Stimulated activated CD8-positive, alpha-beta memory T cell treated with anti-CD3 and anti-CD28 coated beads, Interleukin-2, amount 100 ng/mL, for 48 hours (primary cell): ENCODE measurements at places on chromosomes 16 and 17.

DNA sequence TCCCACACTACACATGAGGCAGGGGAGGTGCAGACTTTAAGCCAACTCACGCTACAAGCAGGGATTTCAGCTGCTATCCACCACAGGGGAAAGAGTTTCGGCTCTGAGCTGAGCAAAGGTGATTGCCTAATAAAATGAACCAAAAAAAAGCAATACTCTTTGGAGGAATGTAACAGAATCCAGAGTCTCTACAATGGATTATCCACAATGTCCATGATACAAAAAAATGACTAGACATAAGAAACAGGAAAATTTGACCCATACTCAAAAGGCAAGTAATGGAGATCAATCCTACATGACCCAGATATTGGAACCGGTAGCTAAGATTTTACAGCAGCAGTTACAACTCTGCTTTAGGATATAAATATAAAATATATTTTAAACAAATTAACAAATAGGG lies 19.0 kb upstream of the TMEM204 start:
- no peak for DNase-seq

DNA sequence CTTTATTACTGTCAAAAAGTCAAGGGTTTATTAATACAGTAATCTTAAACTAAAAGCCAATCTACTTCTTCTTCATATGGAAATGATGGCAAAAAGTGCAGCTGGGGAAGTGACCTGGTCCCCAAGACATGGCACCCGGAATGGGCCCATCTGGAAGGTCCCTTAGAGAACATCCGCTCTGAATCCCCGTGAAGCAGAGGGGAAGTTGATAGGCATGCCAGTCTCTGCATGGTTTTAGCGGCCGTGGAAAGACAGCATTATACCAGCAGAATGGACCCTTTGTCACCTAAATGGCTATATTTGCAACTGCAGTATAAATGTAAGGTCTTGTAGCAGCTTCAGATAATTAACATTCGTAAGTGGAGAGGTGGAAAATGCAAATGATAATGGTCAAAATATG lies 32.4 kb downstream of the COTL1 start:
- DNase-seq: no peak

DNA sequence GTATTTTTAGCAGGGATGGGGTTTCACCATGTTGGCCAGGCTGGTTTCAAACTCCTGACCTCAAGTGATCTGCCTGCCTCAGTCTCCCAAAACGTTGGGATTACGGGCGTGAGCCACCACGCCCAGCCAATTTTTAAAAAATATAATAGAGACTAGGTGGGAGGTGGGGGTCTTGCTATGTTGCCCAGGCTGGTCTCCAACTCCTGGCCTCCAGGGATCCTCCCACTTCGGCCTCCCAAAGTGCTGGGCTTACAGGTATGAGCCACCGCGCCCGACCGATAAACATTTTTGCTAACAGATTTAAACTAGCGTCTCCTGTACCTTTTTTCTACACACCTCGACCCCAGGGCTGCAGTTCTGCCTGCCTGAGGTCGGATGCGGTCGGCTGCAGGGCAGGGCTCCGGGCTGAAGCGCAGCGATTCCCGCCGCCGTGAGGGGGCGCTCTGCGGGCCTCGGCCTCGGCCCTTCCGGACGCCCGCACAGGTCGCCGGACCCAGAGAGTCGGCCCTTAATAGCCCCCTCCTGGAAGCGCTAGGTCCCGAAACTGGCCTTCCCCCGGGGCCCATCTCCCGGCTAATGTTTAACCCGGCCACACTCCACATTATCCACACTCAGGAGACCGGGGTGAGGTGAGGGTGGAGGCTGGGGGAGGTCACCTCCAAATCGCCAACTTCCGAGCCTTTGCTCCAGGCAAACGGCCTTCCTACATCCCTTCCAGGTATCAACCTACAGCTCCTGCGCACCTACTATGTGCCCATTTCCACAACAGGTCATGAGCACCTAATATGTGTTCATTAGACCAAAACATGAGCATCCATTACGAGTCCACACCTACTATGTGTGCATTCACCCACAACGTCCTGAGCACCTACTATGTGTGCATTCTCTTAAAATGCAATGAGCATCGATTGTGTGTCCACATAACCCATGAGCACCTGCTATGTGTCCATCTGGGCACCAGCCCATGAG lies 2.0 kb upstream of the GLIS2 start:
- DNase-seq: no peak

GRCh38 chr16:82497139-82497538 lies 129.6 kb upstream of the CDH13 start:
- DNase-seq: no peak

GRCh38 chr16:46947900-46948547 lies 25.4 kb downstream of the DNAJA2 start:
- no peak for DNase-seq

DNA sequence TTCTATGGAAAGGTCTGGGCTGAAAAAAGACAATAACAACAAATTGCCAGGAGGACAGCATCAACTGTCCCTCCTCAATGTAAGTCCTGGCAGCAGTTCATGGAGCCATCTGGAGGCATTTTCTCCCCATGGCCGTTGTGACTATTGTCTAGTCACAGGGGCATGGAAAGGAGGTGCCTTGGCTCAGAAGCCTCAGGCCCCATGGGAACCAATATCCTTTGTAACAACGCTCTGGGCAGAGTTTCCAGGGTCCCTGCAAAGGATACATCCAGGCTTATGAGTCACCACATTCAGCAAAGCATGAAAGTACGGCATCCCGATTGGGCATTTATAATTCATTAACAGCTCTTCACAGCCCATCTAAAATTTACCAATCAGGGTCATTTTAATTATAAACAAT lies 85.2 kb downstream of the GLG1 start:
- DNase-seq: no peak

DNA sequence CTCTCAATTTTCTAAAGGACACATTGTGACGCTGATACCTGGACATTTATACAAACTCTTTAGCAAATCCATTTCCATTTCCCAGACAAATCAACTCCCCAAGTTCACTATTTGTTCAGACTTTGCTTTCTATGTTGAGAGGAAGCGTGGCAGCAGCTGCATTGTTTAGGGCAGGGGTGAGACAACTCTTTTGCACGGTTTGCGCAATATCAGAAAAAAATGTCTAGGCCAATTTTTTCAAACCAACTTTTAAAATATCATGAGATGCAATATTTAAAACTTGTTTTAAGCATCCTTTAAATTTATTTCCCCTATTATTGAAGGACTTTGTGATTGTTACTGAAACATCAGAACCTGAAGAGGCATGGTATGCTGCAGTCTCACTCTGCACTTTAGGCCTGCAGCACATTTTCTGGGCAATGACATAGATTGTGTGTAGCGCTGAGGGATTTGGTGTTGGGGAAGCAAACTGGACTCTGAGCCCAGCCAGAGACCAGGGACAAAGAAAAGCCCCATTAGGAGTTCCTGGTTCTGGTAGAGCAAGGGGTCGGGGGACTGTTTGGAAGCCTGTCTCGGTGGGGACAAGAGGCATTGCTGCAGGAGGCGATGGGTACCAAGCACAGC lies 6.4 kb upstream of the CCDC182 start:
- DNase-seq: no peak

DNA sequence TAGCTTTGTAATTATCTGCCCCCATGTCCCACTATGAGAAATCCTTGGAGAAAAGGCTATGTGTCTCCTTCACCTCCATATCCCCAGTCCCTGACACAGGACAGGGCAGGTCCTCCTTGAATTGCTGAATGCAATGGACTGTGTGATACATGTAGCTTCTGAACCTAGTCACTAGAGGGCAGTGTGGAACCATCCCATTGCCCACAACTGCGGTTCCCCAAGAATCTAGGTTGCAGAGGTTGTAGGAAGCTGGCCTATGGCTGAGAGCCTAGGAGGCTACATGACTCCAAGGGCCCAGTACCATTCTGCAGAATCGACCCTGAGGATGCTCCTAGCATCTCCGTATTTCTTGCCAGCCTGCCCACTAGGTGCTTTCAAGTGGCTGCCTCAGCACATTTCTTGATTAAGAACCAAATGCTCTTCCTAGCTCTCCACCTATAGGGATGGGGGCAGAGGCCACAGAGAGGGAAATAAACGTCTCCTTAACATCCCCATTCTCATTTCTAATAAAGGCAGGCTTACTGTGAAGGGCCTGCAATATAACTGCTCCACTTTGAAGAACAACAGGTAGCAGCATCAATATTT lies 394.0 kb downstream of the CA10 start:
- peak; percentile 3 for DNase-seq

- no peak for DNase-seq
Observed at GRCh38 chr16:2180962-2181923, 15.2 kb downstream of the CASKIN1 start.

DNA sequence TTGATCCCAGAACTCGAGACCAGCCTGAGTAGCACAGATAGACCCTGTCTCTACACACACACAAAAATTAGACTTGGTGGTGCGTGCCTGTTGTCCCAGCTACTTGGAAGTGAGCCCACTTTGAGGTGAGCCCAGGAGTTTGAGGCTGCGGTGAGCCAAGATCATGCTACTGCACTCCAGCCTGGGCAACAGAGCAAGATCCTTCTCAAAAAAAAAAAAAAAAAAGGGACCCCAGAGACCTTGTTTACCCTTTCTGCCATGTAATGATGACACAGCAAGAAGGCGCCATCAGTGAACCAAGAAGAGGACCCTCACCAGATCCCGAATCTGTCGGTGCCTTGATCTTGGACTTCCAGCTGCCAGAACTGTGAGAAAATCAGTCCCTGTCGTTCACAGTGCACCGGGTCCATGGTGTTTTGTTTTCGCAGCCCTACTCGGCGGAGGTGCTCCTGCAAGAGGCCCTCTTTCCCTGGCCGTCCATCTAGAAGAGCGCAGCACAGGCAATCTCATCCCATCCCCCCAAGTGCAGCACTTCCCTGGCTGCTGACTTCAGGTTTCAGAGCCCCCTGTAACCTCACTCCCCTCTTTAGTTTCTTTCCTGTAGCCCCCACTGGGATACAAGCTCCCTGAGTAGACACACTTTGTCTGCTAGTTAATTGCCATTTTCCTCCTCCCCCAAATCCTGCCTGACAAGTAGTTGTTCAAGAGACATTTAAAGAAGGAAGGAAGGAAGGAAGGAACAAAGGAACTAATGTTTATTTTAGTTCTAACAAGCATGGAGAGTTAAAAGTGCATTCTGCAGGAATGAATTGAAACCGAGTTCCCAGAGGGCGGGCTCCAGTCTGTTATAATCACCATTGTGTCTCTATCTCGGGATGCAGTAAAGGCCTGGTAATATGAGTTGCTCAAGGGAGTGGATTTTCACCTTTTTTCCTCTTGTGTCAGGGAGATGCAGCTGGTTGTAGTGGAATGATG lies 115.3 kb downstream of the SNX29 start:
- DNase-seq: no peak

- DNase-seq: no peak
Observed at GRCh38 chr17:81338274-81339190, 43.4 kb upstream of the SLC38A10 start.

- peak; percentile 87 for DNase-seq
Observed at GRCh38 chr16:637081-638018, 1.2 kb upstream of the METTL26 start.

- DNase-seq: no peak
Observed at GRCh38 chr17:56801459-56802178, 32.1 kb downstream of the C17orf67 start.

DNA sequence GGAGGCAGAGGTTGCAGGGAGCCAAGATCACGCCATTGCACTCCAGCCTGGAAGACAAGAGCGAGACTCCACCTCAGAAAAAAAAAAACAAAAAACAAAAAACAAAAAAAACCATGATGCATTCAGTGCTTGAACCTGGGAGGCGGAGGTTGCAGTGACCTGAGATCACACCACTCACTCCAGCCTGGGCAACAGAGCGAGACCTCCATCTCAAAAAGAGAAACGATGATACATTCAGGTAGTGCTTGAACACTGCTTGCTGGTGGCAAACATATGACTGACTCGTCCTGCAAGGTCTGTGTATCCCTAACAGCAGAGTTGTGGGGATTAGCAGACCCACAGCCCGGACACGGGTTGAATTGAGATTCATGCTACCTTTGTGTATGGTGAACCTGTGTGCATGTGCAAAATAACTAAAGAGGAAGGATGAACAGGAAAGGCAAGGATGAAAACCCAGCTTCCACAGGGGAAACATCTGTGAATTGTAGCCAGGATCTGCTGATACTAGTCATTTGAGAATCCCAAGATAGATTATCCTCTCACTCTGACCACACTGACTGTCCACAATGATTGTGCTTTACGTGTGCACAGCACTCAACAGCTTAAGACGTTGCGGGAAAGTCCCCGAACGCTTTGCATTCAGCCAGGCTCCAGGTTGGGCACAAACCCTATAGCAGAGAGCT lies 52.4 kb upstream of the MRPS23 start:
- no peak for DNase-seq

DNA sequence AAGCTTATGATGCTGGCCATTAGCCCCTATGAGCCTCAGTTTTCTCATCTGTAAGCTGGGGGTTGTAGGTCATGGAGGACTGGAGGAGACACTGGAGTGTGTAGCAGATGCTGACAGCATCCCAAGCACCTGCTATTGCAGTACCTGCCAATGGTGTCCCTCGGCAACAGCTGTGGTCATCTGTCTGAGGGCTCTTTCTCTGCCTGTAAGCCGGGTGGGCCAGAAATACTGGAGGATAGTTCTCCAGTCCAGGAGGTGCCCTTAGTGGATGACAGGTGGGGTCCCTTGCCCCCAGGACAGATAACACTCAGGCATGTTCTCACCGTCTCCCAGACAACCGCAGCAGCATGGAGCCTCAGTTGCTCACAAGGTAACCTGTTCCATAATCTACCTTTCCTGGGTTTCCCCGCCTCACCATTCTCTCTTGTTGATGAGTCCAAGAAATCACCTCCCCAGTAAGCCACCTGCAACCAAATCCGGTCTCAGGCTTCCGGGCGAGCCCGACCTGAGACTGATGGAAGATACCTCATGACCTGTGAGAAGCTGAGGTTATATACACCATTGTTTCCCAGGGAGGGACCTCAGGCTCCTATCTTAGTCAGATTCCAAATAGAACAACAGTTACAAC lies 23.8 kb downstream of the NLRP1 start:
- DNase-seq: no peak

GRCh38 chr17:13418891-13419290 lies 182.8 kb downstream of the HS3ST3A1 start:
- no peak for DNase-seq

- DNase-seq: no peak
Observed at GRCh38 chr16:70331588-70332358, 14.9 kb upstream of the DDX19A start.

DNA sequence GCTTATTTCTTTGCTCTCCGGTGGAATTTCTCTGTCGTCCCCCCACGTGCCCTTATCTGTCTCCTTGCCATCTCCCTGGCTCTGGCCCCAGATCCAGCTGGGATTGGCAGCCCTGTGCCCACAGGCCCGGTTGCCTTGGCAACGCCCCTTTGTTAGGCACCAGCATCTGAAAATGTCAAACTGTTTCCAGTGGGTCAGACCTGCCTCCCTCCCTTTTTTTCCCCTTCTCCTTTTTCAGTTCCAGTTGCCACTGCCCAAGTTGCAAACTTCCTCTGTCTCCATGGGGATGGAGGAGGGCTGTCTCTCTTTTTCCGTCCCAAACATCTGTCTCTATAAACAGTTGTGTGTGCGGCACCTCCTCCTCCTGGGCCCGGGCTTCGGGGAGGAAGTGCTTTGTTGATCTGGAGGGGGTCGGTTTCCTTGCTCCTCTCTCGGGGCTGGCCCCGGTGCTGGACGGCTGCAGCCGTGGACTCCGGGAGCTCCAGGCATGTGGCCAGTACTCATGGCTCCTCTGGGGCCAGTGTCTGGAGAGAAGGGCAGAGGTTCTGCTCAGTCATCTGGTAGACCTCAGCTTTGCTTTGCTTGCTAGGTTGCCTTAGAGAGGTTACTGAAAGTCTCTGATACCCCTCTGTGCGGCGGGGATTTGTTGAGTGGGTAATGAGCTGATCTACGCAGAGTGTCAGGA lies 35.3 kb downstream of the SOCS3 start:
- DNase-seq: no peak
